ENCODE measurements at places on chromosomes 6 and 20.

DNA sequence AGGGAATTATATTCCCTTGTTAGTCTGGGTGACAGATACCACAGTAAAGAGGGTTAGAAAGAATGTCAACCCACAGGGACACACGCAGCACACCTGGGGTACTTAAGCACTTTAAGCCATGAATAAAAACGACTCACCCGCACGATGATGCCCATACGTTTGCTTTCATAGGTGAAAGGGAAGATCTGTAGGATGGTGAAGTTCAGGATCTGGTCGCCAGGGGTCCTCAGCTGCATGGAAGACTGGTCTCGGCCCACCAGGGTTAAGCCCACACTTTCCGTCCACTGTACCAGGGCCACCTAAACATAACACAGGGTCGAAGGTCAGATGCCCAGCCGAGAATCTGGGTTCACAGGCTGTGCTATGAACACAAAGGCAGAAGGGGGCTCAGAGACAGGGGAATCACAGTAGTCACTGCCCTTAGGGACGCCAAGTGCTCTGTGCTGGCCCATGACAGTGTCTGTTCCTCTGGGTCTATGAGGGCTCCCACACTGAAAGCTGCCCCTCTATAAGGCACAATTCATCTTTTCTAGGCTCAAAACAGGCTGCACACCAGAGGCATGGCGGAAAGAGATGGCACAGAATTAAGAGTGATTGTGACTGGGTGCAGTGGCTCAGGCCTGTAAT lies 96.8 kb upstream of the NFATC2 start:
- DNase-seq, result peak; percentile 9

DNA sequence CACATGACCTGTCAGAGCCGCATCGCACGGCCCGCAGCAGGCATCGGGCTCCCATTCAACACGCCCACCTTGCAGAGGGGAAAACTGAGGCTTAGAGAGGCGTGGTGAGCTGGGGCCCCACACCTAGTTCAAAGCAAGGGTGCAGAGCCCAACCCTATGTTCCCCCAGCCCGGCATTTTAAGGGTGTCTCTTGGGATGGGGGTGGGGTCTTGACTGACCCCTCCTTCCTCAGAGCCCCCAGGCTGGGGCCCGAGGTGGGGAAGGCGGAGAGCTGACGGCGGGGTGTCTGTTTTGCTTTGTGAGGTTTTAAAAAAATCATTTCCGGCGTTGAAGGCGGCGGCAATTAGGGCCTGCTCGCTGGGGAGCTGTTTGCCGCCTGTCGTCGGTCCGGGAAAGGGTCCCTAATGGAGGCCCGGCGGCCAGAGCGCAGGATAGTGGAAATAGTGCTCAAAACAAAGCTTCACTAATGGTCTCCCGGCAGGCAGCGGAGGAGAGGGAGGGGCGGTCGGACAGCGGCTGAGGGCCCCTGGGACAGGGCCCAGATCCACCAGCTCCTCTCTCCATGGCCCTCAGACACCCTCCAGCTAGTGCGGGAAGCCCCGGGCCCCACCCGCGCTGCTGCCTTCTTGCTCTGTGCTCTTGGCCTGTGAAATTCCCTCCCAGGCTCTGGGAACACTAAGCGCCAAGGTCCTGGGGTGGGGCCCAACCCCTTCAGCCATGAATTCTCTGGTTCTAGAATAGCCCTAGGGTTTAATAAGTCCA lies 11.9 kb downstream of the VSTM2L start:
- DNase-seq, result no peak

DNA sequence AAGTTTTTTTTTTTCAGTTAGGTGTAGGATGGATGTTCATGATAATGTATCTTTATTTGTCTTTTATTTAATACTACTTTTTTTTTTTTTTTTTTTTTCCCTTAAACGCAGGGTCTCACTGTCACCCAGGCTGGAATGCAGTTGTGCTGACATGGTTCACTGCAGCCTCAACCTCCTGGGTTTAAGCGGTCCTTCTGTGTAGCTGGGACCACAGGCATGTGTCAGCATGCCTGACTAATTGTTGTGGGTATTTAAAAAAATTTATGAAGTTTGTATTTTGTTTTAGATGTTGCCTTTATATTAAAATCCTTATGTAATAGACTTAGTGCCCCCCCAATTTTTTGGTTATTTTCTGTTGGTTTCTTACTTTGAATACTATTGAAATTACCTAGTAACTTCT lies 42.6 kb downstream of the NCOA3 start:
- no peak for DNase-seq

GRCh38 chr6:1781152-1781816 lies 171.6 kb downstream of the FOXC1 start:
- DNase-seq, result no peak

- no peak for DNase-seq
Observed at GRCh38 chr6:131205481-131206244, 70.4 kb downstream of the AKAP7 start.

GRCh38 chr6:145694083-145694737 lies 41.1 kb downstream of the EPM2A start:
- DNase-seq, result no peak

DNA sequence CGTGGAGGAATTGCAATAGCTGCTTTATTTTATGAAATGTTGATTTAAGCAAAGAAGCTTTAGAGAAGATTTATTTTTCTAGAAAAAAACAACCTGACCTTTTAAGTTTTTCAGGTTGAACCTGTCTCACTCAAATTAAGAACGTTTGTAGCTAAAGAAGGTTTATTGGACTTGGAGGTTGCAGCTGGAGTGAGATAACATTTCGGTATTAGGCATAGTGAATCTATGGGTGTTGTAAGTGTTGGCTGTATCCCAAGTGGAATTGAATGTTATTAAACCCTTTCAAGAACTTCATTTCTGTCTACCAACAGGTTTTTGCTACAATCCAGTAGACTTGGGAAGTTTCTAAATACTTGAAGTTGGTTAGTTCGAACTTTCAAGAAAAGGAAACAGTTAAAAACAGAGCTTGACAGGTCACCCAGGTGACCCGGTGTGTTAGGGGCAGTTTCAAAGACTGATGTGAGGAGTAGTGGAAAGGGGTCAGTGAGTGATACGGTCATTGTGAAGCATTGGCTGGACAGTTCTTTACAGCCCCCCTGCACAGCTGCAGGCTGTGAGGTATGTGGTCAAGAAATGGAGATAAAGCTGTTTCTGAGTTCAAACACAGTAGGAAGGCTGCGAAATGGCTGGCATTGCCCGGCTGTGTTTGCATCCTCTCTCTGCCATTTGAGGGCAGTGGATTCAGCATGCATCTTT lies 2.4 kb upstream of the TBCC start:
- no peak for DNase-seq

DNA sequence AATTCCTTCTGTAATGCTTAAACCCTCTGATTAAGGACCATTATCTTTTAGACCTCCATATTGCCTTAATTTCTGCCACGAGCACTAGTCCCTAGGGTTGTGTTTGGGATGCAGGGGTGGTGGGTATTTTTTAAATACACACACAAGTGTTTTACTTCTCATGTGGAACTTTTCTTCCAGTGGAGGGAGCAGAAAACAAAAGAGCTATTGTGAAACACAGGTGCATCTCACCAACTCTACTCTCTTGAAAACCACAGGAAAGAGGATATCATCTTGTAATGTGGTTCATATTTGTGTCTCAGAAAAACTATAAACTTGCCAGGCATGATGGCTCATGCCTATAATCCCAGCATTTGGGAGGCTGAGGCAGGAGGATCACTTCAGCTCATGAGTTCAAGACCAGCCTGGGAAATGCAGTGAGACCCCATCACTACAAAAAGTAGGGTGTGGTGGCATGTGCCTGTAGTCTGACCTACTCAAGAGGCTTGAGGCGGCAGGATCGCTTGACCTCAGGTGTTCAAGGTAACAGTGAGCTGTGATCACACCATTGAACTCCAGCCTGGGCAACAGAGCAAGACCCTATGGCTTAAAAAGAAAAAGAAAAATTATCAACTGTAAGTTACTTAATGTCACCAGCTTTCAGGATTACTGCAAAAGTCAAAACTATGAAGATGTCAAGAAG lies 37.3 kb downstream of the MRS2 start:
- no peak for DNase-seq
